ENCODE measurements at places on chromosomes 5 and 9. TPM values are rescaled to one million over a fixed set of nuclear protein-coding genes. Genes with fewer than 3 reads are reported as not detected.

Gene LECT2
- not detected for total RNA-seq

Gene TRAF1
- 11.9 TPM for total RNA-seq

DNA sequence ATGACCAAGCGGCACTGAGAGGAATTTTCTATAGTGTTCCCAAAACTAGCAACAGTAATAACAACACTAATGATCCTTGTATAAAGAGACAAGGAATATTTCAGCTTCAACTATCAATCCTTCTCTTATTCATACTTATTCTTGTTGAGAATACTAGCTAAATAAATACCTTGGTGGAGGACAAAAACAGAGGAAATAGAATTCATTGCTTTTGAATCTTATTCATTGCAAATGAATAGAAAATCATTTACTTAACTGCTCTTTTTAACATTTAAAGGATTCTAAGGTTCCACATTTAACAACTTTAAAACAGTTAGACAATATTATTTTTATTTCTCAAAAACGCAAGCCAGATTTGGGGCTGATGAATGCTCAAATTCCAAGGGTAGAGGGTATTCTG lies 22.4 kb downstream of the SKIC3 start:
- no peaks in the 10 kb centered on the region for H3K4me1 ChIP-seq
- H3K27me3 ChIP-seq = no peaks in the 10 kb centered on the region
- DNase-seq = no peak
- peaks cover 16% of the 10 kb centered on the region for H3K36me3 ChIP-seq
- H3K27ac ChIP-seq = no peak overlapping the region
- H3K4me3 ChIP-seq = no peak overlapping the region

- no peaks in the 10 kb centered on the region for H3K27me3 ChIP-seq
- peaks cover 8% of the 10 kb centered on the region for H3K4me1 ChIP-seq
- no peak for DNase-seq
These were observed 50.1 kb upstream of the ADRB2 start for GRCh38 chr5:148776261-148776660.

DNA sequence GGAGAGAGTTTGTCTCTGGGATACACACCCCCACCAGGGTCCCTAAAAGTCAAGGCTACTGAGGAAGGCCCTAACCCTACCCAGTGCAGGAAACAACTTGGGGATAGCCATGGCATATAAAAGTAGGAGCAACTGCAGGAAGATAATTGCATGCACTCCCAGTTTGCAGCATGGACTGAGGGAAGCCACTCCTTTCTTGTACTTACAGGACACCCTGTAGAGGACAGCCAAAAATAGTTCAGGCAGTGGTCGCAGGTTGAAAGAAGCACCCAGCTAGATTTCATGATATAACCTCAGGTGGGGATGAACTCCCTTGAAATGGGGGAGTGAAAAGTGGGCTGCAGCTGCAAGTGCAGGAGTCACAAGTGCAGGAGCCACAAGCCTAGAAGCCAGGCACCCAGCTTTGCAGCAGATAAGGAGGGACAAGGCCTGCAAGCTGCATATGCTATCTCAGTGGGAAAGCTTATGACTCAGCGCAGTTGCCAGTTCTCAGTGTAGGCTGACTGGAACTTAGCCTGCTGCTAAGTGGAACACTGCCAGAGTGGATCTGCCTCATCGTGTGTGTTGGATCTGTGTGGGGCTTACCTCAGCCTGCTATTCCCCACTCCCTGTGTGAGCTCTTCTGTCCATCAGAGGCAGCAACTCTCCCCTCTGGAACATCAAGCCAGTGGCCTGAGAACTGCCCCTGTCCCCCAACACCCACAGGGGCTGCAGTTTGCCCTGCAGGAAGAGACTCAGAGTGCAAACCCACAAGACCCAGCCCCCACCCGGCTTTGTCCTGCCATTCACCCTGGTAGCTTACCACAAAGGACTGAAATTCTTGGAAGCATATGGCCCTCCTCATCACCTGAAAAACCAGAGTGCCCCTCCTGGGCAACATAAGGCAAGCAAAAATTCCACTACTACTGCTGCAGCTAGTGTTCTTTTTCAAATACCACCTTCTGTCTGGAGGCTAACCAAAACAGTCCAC lies 42.7 kb downstream of the CYLC2 start:
- H3K27me3 ChIP-seq = no peaks in the 10 kb centered on the region
- DNase-seq = peak; percentile 51
- H3K4me1 ChIP-seq = no peaks in the 10 kb centered on the region
- no peak overlapping the region for H3K4me3 ChIP-seq
- no peak overlapping the region for H3K27ac ChIP-seq

DNA sequence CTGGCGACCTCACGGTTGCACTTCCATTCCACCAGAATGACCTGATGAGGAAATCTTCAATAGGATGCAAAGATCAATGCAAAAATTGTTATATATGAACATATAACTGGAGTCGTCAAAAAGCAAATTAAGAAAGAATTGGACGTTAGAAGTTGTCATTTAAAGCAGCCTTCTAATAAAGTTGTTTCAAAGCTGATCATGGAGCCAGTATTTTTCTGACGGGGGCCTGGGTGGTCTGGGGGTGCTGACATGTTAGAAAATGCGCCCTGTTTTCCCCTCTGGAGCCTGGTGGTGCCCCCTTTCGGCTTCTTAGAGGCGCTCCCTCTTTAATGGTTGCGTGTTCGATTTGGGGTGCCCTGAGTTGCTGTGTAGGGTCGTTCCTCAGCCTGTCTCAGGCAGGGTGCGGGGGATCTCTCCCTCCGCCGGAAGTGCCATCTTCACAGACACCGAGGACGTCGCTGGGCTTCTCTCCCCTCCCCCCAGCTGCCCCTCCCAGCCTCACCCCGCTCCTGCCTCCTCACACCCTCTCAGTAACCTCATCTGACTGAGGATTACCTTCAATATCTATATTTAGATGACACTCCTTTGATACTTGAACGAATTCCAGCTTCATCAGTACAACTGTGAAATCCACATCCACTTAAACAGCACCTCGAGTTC lies 18.3 kb downstream of the PTGES2 start:
- H3K36me3 ChIP-seq = peaks cover 49% of the 10 kb centered on the region
- no peak overlapping the region for H3K4me3 ChIP-seq
- H3K27me3 ChIP-seq = no peaks in the 10 kb centered on the region
- no peak overlapping the region for H3K27ac ChIP-seq
- DNase-seq = no peak

DNA sequence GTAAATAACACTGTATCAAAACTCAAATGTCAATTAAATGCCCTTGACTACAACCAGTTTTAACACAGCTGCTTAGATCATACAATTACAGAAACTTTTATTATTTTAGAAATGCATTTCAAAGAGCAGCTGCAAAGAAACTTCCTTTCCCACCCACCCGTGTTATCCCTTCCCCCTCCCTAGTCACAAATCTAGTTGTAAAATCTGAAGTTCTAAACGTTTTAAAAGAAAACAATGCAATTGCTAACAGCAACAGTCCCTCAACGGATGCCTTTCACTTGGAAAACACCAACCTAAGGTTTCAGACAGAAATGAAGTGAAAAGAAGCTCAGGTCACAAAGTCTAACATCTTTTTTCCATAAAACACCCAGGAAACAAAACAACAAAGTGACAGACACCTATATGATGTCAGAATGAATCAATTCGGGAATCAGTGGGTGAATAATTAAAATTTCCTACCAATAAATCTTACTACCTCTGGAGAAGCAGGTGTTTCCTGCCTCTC lies 100.3 kb downstream of the FBXW11 start:
- no peaks in the 10 kb centered on the region for H3K27me3 ChIP-seq
- H3K36me3 ChIP-seq = no peaks in the 10 kb centered on the region
- DNase-seq = no peak
- no peak overlapping the region for H3K4me3 ChIP-seq

DNA sequence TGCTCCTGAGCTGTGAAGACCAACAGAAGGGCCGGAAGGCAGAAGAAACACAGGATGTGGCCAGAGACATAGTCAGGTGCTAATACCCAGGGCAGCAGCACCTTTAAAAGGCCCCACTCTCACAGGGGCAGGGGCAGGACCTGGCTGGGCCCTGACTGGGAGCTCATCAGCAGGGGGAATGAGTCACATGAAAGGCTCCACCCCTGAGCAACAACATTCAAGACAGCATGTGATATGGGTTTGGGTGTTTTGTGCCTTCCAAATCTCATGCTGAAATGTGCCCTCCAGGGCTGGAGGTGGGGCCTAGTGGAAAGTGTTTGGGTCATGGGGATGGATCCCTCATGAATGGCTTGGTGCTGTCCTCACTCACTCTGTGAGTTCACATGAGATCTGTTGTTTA lies 181.7 kb downstream of the ERCC6L2 start:
- no peaks in the 10 kb centered on the region for H3K36me3 ChIP-seq
- H3K27ac ChIP-seq = no peak overlapping the region
- H3K27me3 ChIP-seq = no peaks in the 10 kb centered on the region
- DNase-seq = no peak

GRCh38 chr5:132204371-132205135 lies 23.1 kb downstream of the P4HA2 start:
- no peak overlapping the region for H3K27ac ChIP-seq
- no peaks in the 10 kb centered on the region for H3K4me1 ChIP-seq
- no peak overlapping the region for H3K4me3 ChIP-seq
- no peaks in the 10 kb centered on the region for H3K27me3 ChIP-seq
- DNase-seq = no peak

- H3K4me3 ChIP-seq = no peak overlapping the region
- no peaks in the 10 kb centered on the region for H3K36me3 ChIP-seq
- H3K27me3 ChIP-seq = peaks cover 16% of the 10 kb centered on the region
- no peak for DNase-seq
- H3K27ac ChIP-seq = no peak overlapping the region
These were observed 327.4 kb downstream of the SH3GL2 start for GRCh38 chr9:17906176-17906840.

DNA sequence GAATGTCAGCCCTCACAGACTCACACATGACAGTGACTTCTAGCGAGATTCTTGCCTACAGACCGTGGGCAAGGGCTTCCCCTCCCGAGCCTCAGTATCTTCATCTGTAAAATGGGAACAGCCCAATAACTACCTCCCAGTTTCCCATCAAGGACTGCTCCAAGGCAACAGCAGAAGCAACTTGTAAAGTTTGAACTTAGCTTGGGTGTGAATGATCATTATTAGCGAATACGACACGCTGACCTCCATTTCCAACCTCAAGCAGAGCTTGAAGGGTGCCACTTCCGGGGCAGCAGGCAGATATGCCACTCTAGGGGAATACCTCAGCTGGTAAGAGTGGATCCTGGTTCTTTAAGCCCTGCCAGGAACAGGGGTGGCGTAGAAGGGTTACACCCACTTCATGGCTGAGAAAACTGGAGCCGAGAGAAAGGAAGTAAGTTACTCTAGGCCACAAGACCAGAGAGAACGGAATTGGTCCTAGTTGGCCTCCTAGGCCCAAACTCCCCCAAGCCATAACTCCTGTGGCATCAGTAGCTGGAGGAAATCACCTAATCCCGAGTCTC lies 2.0 kb downstream of the RNF44 start:
- peak overlapping the region; percentile 99 for H3K27ac ChIP-seq
- H3K27me3 ChIP-seq = no peaks in the 10 kb centered on the region

DNA sequence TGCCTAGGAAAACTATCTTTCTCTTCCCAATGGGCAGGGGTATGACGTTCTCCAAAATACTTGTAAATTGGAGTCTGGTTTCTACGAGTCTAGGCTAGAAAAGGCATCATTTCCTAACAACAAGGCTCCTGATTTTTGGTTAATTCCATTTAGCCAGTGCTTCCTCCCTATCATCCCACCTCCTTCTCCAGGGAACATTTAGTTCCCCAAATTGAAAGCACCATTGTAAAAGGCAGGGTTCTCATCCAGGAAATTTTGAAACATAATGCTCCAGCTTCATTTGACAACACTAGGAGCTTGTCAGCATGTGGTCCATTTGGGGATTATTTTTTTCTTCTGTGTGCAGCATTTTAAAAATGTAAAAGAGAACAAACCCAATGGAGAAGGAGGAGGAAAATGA lies 256.5 kb upstream of the GRIA1 start:
- no peak overlapping the region for H3K27ac ChIP-seq
- no peak overlapping the region for H3K4me3 ChIP-seq
- no peaks in the 10 kb centered on the region for H3K4me1 ChIP-seq

DNA sequence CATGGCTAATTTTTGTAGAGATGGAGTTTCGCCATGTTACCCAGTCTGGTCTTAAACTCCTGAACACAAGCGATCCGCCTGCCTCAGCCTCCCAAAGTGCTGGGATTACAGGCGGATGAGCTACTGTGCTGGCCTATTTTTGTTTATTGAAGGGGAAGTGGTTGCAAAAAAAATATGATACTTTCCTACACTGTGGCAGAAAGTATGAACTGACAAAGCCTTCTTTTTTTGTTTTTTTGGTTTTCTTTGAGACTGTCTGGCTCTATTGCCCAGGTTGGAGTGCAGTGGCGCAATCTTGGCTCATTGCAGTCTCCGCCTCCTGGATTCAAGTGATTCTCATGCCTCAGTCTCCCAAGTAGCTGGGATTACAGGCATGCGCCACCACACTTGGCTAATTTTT lies 50.9 kb downstream of the OSTF1 start:
- H3K36me3 ChIP-seq = no peaks in the 10 kb centered on the region
- no peak overlapping the region for H3K4me3 ChIP-seq
- peak overlapping the region; percentile 33 for H3K27ac ChIP-seq
- H3K27me3 ChIP-seq = no peaks in the 10 kb centered on the region
- H3K4me1 ChIP-seq = peaks cover 10% of the 10 kb centered on the region
- DNase-seq = no peak
